ENCODE measurements at places on chromosomes 11 and 22.

- no peak for DNase-seq
Observed at GRCh38 chr22:19930551-19931486, 10.8 kb upstream of the COMT start.

DNA sequence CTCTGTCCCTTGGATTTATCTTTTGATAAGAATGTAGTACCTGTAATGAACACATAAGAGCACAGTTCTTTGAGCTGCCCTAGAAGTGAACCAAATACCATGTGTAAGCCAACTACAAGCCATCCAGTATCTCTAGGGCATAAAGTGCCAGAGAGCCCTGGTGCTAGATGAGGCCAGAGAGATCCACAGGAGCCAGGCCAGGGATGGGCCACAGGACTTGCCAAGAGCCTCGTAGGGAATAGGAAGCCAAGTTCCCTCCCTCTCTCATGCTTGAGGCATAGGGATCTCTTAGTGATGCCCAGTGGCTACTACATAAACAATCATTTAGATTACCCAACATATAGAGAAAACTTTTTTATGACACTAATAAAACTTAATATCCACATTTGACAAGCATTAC, 64.8 kb upstream of the FAR1 start:
- DNase-seq = no peak

DNA sequence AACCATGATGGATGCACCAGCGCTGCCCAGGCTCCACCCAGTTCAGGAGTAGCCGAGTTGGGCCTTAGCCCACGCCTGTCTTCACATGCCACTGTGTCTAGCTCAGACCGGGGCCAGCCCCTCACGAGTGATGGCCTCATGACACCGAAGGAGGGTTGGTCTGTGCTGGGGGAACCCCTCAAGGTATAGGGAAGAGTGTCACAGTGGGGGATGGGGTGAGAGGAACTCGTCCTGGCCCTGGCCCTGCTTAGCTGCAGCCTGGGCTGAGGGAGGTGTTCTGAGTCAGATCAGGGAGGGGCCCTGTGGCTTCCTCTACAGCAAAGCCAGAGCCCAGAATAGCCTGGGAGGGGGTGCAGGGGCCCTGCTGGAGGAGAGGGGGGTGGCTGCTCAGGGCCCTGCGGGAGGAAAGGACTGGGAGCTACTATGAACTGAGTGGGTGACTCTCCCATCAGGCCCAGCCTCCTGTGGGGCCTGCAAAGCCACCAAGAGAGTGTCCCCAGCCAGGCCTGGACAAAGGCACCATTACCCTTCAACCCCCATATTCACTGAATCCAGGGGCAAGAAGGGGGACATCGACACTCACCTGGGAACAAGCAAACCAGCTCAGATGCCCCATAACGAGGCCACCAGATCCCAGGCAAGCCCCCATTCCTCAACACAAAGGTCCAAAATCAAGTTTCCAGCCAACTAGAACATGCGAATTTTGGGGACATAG, 41.2 kb downstream of the IGLL5 start:
- peak; percentile 20 for DNase-seq

GRCh38 chr11:24679821-24680351, 183.0 kb downstream of the LUZP2 start:
- no peak for DNase-seq
